ENCODE measurements at places on chromosomes 11 and 22.

GRCh38 chr11:85266646-85267045 is 360.5 kb downstream of the DLG2 start:
- no peaks in the 10 kb centered on the region for H3K36me3 ChIP-seq
- no peaks in the 10 kb centered on the region for H3K27me3 ChIP-seq
- H3K4me1 ChIP-seq, result no peaks in the 10 kb centered on the region
- no peak overlapping the region for H3K4me3 ChIP-seq
- H3K27ac ChIP-seq, result no peak overlapping the region

DNA sequence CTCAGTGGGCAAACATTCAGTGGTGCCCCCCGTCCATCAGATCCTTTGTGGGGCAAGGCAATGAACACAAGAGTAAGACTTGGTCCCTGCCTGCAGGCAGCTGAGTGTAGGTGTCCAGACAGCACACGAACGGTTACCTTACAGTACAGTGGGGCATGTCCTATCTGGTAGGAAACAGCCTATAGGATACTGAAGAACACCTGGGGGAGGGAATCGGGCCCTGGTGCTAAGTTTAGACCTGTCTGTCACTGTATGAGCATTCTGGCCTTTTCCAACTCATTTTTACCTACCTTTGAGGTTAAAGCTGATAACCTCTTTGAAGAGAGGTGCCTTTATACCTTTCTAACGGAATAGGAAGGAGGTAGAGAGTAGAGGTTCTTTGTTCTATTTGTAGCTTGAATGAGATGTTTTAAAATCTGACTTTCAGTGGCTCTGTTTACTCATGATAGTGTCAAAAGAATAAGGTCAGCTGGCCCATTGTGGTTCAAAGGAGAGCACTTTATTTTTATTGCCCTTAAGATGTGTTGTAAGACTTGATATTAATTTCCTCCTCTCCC is 8.9 kb downstream of the ZNRF3 start:
- no peaks in the 10 kb centered on the region for H3K36me3 ChIP-seq
- no peak overlapping the region for H3K27ac ChIP-seq
- DNase-seq, result no peak
- H3K4me3 ChIP-seq, result no peak overlapping the region
- no peaks in the 10 kb centered on the region for H3K27me3 ChIP-seq

GRCh38 chr11:68929706-68930570 is 26.2 kb downstream of the IGHMBP2 start:
- H3K27ac ChIP-seq, result no peak overlapping the region
- no peaks in the 10 kb centered on the region for H3K27me3 ChIP-seq
- no peak overlapping the region for H3K4me3 ChIP-seq
- H3K36me3 ChIP-seq, result peaks cover 84% of the 10 kb centered on the region
- H3K4me1 ChIP-seq, result no peaks in the 10 kb centered on the region

- DNase-seq, result no peak
- no peaks in the 10 kb centered on the region for H3K4me1 ChIP-seq
- peaks cover 5% of the 10 kb centered on the region for H3K27me3 ChIP-seq
- no peaks in the 10 kb centered on the region for H3K36me3 ChIP-seq
- no peak overlapping the region for H3K4me3 ChIP-seq
These were observed 130.1 kb downstream of the MN1 start for GRCh38 chr22:27671413-27671935.

- H3K4me3 ChIP-seq, result no peak overlapping the region
- DNase-seq, result no peak
- no peak overlapping the region for H3K27ac ChIP-seq
These were observed 2.0 kb upstream of the KDELR3 start for GRCh38 chr22:38465673-38466490.

DNA sequence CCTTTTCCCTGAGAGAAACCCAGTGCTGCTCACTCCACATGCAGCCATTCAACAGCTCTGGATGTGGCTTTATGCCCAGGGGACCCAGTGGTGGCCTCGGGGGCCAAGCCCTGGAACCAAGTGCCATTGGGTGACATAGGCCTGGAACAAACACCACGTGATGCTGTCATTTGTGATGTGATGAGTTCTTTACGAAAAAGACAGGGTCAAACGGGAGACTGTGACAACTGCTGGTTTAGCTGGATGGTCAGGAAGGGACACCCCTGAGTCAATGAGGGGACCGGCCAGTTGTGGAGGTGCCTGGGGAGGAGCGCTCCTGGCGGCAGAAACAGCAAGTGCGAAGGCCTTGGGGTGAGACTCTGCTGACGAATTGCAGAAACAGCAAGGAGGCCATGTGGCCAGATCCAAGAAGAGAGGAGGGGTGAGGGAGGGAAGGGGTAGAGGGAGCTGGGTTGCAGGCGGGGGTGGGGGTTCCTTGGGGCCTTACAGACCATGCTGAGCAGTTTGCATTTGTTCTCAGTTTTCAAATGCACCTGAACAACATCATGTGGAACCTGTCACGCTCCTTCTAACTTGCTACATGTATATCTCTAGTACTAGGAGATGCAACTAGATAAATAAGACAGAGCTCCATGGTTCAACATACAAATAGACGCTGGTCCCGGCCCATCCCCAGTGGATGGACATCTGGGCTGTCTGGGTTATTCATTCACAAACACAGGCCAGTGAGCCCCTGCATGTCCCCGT is 56.1 kb downstream of the IGLL5 start:
- no peaks in the 10 kb centered on the region for H3K4me1 ChIP-seq
- H3K4me3 ChIP-seq, result no peak overlapping the region
- no peaks in the 10 kb centered on the region for H3K36me3 ChIP-seq
- no peak overlapping the region for H3K27ac ChIP-seq
- H3K27me3 ChIP-seq, result peaks cover 6% of the 10 kb centered on the region

GRCh38 chr11:123778511-123778910 is 24.2 kb upstream of the OR6X1 start:
- no peaks in the 10 kb centered on the region for H3K4me1 ChIP-seq
- H3K36me3 ChIP-seq, result no peaks in the 10 kb centered on the region
- no peaks in the 10 kb centered on the region for H3K27me3 ChIP-seq
- no peak for DNase-seq
- no peak overlapping the region for H3K27ac ChIP-seq
- no peak overlapping the region for H3K4me3 ChIP-seq

GRCh38 chr11:47415949-47416472 is 7.6 kb downstream of the SLC39A13 start:
- DNase-seq, result no peak
- no peak overlapping the region for H3K4me3 ChIP-seq
- H3K4me1 ChIP-seq, result peaks cover 33% of the 10 kb centered on the region

DNA sequence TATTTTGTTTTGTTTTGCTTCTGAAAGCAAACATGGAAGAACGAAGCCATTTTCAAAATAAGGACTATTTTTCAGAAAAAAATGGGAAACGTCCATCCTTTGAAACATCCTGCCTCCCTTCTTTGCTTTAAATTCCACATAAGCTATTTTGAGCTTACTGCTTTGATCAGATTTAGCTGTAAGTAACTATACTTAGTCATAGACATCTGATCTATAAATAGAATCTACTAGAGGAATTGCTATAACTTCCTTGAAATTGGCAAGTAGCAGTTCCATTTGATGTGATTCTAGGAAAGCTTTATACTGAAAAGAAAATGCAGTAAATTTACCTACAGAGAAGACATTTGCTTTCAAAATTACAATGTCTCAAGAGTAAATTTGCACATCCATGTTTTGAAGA is 305.8 kb downstream of the TTC28 start:
- no peak for DNase-seq
- H3K27ac ChIP-seq, result no peak overlapping the region
- H3K4me3 ChIP-seq, result no peak overlapping the region
- H3K4me1 ChIP-seq, result peaks cover 21% of the 10 kb centered on the region
- H3K27me3 ChIP-seq, result no peaks in the 10 kb centered on the region
- H3K36me3 ChIP-seq, result no peaks in the 10 kb centered on the region
